ENCODE measurements at places on chromosomes 13 and 19.

DNA sequence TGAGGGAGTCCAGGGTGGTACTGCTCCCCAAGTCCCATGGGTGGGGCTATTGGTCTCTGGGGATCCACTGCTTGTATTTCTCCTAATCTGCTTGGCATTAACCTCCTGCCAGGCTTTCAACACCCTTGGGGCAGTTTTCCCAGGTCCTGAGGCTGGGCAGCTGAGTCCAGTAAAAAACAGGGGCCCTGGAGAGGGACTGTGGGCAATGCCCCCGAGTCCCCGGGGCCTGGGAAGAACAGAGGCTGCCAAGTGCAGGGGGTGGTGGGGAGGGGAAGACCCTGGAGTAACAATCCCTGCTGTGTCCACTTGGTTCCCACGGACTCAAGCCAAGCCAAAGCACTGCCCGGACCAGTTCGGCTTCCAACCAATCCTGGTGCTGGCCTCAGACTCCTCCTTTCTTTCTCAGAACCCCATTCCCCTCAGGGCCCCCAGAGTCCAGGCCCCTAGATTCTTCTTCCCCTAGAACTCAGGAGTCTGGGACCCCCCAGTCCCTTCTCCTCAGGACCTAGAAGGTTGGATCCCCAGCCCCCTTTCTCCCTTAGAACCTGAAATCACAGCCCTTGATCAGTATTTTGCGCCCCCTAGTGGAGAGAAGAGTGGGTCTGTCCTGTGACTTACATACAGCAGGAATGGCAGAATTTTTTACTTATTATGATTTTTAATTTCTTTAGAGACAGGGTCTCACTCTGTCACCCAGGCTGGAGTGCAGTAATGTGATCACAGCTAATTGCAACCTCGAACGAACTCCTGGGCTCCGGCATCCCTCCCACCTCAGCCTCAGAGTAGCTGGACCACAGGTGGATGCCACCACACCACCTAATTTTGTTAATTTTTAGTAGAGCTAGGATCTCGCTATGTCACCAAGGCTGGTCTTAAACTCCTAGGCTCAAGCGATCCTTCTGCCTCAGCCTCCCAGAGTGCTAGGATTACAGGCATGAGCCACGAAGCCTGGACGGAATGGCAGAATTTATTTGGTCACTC, 3.7 kb upstream of the CLPTM1 start:
- peak; percentile 78 for DNase-seq

DNA sequence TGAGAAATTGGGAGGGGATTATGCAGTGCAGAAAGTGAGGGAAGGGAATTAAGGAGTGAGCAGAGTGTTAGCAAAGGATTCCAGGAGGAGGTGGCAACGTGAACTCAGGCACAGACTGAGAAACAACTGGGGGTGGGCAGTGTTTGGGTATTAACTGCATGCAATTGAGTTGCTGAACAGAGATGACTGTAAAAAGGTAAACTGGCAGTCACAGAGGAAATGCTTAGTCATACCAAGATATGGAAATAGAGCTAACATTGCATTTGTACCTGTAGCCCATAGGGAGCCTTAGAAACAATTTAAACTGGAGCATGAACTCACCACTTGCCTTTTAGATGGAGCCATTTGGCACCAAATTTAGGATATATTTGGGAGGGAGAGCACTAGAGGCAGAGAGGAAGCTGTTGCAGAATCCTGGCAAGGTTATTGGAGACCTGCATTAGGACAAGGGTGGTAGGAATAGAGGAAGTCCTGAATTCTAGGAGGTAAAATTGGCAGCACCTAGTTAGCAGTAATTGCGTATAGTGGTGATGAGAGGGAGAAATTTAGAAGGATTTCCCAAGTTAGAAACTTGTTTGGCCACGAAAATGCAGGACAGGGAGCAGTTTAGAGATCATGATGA, 100.6 kb upstream of the FRY start:
- DNase-seq, result no peak

GRCh38 chr13:110942248-110942981, 27.5 kb upstream of the ANKRD10 start:
- DNase-seq, result no peak

DNA sequence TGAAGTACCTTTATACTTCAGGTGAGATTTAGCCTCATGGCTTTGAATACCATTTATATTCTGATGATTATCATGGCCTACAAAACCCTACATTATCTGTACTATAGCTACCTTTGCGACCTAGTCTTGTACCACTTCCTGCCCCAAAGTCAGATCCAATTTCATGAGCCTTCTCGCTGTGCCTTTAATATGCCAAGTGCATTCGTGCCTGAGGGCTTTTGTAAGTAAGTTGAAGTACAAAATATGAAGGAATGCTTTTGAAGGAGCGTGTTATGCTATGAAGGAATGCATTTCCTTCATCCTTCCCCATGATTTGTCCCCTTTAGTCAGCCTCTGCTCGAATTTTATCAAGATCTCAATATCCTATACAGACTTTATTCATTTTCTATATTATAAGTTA, 9.2 kb upstream of the RASL11A start:
- DNase-seq, result no peak

GRCh38 chr13:62087124-62087523, 671.5 kb upstream of the PCDH20 start:
- no peak for DNase-seq

DNA sequence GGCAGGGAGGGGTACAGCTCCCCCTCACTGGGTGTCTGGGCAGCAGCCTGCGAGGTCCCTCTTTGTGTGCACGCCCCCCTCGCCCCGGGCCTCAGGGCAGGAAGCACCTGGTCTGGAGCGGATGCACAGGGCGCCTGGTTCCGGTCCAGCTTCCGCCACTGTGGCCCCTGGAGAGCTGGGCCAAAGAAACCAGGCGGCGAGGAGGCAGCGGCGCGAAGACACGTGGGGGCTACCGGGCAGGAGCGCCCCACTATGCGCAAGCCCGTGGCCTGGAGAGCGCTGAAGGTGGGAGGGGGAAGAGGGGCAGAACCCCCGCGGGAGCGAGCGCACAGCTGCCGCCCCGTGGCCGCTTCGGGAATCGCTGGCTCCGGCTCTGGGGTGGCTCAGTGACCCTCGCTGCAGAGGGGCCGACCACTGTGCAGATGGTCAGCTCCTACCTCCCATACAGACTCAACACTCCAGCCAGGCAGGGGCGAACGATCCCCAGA, 1.7 kb upstream of the LYL1 start:
- DNase-seq, result peak; percentile 79

GRCh38 chr13:110546926-110547325, 14.6 kb downstream of the RAB20 start:
- DNase-seq, result no peak

DNA sequence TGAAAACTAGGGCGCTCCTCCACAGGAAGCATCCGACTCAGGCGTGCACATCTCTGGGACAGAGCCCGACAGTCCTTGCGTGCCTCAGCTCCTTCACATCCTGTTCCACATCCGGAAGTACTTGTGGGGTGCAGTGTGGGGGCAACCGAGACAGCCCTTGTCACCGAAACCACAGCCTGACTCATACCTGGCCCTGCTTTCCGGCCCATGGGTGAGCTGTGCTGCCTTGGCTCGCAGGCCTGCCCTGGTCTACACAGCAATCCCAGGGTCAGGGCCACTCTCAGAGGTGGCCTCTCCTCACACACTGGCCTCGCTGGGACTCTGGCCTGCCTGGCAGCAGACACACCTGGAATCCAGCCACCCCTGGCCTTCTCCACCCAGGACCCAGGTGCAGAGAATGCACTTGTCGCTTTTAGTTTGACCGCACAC, 100.4 kb downstream of the STK24 start:
- no peak for DNase-seq

DNA sequence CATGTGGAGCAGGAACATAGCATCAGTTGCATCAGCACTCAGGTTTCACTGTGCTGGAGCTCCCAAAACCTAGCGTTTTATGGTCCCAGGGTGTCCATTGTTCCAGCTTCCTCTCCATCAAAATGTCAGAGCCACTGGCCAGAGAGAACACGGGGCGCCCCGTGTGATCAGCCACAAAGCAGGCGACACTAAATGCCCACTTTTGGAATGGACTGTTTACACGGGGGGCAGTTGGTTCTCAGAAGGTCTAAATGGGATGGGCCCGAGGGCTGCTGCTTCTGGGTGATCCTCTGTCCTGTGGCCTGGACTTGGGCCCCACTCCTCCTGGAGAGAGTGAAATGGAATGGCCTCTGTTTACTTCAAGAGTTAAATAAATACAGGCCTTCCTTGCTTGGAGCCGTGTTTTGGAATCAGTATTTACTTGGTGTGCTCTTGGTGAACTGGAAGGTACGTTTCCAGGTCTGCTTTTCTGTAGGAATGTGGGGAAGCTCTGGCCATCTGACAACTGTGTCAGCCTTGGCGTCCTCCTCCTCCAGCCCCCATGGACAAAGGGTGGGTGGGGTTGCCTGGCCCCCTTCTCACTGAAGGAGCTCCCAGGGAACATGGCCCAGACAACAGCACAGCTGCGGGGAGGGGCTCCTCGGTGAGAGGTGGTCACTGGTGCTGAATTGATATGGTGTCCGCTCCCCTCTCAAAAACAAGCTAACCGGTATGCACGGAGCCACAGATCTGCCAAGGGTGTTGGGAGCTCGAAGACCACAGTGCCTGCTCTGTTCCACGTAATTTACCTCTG, 16.1 kb upstream of the MCF2L start:
- no peak for DNase-seq

GRCh38 chr19:40742477-40742876, 7.8 kb downstream of the ACTMAP start:
- DNase-seq, result no peak

GRCh38 chr13:27367570-27367969, 56.8 kb upstream of the GTF3A start:
- no peak for DNase-seq

GRCh38 chr19:55777528-55777927, 8.6 kb downstream of the RFPL4AL1 start:
- peak; percentile 78 for DNase-seq

- DNase-seq, result no peak
These were observed 1629.4 kb downstream of the PCDH9 start for GRCh38 chr13:65600702-65601101.

DNA sequence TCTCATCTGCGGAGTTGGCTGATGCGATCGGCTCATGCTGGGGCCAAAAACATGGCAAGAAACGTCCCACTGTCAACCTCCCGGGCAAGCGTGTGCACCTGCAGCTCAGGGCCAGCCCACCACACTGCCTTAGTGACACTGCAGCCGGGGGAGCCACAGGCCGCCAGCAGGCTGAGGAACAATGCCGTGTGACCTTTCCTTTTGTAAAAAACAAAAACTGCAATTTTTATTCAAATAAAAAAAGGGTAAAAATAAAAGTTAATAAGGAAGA, 18.8 kb upstream of the TMEM255B start:
- no peak for DNase-seq

DNA sequence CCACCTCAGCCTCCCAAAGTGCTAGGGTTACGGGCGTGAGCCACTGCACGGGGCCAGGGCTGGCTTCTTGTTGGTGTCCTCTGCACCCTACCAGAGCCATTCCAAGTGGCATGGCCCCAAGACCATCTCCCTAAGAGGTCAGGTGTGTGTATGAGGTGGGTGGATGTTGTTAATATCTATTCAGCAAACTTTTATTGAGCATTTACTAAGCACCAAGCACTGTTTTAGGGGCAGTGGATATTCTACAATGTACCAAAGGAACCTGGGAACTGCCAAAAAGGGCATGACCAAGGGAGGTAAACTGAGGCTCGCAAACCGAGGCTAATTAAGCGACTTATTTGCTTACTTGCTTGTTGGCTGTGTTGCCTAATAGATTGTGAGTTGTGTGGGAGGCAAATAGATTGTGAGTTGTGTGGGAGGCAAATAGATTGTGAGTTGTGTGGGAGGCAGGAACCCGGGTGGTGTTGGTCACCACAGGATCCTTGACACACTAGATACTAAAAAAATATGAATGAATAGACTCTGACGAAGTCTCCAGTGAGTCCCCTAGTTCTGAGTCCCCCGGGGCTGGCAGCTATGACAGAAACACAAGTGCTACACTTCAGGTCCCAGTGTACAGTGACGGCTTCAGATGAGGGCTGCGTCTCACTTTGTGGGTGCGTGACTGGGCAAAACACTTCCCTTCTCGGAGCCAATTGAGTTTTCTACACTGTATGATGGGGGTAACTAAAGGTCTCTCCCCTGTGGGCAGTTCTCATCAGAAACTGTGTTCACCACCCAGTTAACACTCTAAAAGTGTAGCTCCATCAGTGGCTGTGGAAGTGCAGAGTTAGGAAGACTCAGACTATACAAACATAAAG, 5.0 kb upstream of the BICRA start:
- no peak for DNase-seq

DNA sequence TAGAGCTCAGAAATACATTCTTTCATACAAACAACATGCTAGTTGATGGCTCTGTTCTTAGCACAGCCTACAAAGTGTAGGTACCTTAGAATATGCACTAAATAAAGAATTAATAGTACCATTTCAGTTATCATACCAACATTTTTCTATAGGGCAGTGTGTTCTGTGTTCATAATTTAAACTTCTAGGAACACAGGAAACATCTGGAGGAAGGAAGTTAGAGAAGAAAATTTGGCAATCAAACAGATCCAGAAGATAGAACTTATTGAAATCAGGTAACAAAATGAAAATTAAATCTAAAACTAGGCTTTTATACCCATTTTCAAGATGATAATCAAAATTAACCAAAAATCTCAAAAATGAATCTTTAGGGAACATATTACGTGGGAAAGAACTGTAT, 527.5 kb downstream of the DCT start:
- no peak for DNase-seq

GRCh38 chr19:49106648-49107135, 7.5 kb upstream of the LIN7B start:
- peak; percentile 73 for DNase-seq

GRCh38 chr19:38769635-38770211, 3.6 kb downstream of the LGALS7 start:
- DNase-seq, result peak; percentile 79

DNA sequence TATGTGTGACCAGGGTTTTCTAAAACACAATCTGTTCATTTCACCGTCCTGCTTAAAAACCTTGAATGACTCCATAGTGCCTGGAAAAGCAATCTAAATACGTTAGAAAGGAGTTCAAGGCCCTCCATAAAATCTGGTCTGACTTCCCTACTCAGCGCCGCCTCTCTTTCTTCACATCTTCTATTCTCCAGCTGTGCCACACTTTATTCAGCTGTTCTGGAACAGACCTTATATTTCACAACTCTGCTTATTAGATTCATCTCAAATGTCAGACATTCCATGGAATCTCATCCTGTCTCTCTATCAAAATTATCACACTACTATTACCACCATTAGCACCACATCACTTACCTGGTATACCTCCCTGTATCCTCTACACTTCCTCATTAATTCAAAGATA, 19.8 kb upstream of the SPART start:
- no peak for DNase-seq

- no peak for DNase-seq
These were observed 23.1 kb downstream of the LYL1 start for GRCh38 chr19:13079542-13079986.

DNA sequence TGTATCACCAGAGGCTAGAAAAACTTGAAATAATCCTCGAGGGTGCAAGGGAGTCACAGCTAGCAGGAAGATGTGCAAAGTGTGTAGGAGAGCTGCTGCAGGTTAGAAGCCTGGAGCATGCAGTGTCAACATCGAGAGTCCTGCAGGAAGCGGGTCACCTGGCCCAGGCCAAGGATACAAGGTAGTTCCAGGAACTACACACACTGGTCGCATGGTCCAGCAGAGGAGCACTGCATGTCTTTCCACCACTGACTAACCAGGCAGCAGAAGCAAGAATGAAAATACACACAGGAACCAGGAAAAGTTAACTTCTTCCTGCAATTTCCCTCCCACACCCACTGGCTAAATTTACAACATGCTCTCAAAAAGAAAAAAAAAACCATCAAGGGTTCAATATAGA, 36.0 kb upstream of the MIR17HG start:
- DNase-seq, result no peak
